ENCODE measurements at places on chromosomes 1 and 21.

DNA sequence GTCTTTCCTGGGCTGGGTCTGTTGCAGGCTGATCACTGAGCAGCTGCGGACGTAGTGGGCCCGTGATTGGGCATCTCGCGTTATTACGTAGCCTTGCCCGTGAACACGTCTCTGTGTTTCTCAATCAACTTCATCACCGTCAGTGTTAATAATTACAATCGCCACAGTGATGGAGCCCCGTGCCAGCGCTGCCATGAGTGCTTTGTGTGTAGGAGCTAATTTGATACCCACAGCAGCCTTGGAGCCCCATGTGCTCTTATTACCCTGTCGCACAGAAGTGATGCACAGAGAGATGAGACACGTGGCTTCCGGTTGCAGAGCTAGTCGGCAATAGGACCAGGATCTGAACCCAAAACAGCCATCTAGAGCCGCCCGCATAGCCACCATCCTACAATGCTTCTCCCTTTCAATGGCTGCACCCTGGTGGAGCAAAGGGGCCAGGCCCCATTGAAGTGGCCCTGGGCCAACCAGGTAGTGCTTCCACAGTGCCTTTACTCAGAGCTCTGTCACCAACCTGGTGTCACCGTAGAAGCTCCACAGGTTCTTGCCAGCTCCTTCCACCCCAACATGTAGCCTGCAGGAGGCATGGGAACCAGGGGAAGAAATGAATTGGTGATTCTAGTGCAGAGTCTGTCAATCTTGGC is 398.5 kb upstream of the VAMP3 start:
- no peak for DNase-seq

DNA sequence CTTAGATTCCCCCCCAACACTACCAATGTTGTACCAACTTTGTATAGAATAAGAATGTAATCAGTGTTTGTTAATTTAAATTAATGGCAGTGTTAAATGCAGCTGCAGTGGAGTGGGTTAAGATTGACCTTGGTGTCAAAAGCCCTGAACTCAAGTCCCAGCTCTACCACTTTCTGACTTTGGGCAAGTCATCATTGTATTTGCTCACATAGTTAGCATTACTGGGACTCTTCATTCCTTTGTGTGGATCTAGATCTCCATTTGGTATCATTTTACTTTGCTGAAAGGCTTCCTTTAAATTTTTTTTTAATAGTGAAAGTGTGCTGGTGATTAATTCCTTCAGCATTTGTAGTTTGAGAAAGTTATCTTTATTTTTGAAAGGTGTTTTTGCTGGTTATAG is 22.2 kb upstream of the PHGDH start:
- DNase-seq = no peak

GRCh38 chr1:233233508-233234040 is 62.0 kb downstream of the PCNX2 start:
- DNase-seq = no peak

GRCh38 chr1:27528818-27529703 is 39.1 kb upstream of the WASF2 start:
- DNase-seq = no peak

DNA sequence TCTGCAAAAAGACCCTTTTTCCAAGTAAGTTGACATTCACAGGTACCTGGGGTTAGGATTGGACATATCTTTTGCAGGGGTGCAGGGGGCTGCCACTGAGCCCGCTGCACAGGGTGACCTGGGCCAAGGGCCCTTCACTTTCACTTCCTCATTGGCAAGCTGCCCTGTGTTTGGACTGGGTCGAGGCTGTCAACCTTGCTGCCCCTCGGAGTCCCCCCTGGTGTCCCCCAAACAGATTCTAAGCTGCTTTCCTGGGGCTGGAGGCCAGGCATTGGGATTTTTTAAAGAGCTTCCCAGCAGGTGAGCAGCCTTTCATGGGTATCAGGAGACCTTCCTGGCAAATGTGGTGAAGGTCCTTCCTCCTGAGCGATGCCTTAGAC is 7.9 kb upstream of the UMODL1 start:
- no peak for DNase-seq

DNA sequence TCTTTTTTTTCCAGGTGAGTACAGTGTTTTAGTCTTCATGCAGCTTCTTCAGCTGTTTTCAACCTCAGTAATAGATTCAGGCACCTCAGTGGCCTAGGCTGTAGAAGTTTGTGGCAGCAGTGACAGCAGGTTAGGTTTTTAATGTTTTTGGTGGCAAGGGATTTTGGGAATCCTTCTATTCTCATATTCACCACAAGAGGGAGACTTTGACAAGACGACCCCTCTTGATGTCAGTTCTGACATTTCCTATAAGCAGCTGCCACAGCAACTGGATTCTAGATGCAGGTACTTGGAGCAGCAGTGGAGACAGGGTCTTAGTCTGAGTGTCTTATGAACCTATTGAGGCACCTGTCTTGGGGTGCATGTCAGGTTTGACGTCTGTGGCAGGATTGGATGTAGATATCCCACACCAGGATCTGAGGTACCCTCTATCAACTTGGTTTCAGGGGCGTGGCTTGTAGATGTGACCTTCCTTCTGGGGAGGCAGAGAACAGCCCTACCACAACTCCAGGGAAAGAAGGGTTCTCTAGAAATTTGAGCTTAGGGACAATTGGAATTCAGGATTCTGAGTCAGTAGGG is 1104.2 kb upstream of the TMPRSS15 start:
- no peak for DNase-seq

DNA sequence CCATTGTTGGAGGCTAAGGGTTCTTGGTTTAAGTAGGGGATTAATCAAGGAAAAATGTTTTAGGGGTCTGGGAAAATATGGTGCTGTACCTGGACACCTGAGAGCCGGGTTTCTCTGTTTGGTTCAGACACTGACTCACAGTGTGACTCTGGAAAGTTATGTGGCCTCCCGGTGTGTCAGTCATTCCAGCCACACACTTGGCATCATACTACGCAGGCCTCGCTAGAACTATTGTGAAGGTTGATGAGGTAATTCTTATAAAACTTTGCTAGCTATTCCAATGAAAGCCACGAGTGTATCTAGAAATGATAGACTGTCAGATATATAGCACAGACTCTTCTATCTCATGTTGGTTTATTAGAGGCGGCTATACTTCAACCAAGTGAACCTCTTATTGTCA is 4.8 kb upstream of the CAMSAP2 start:
- no peak for DNase-seq

DNA sequence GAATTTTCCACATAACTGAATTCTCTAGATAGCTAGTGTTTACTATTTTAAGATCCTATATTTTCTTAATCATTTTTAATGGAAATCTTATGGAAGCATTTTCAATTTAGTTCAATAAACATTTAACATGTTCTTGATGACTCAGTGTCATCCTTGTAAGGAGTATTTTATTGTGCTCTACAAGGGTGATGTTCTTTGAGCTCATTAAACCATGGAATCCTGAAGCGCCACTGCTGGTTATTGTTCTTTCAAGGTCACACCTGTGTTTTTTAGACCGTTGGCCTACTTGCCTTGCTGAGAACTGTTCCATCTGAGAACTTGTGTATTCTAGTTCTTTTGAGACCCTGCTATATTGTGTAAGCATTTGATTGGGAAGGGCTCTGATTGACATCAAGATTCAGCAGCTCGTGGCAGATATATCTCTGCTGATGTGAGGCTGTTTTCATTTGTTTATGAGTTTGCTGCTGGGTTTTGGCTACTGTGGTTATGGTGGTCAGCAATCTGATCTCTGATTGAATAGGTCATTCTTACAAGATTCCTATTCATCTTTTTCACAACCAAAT is 132.0 kb downstream of the GIPC2 start:
- DNase-seq = no peak

DNA sequence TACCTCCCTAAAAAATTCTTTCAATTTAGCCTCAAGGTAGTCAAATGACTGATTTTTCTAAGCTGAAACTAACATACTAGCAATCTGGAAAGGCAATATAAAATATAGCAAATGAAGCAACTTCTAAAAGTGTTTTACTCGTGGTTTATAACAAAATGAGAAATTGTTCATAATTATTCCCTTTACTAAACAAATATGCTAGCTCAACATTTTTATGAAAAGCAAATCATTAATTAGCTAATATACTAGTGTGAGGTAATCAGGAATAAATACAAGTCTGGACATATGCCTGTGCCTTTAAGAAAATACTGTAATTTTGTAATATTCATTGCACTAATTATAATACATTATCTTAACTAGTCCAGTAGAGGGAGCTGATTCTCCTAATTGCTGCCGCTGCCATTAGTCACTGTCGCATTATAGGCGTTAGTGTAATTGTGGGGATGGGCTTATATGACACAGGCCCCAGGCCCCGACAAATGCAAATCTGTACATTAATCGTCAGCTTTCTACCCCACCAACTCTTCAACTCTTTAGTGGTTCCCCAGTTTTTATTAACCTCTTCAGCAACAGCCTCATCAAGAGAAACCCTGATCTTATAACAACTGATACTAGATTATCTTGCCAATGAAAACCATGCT is 160.9 kb downstream of the GABPA start:
- DNase-seq = no peak

- DNase-seq = no peak
Measured at GRCh38 chr1:185480545-185480944, 163.5 kb upstream of the IVNS1ABP start.

- no peak for DNase-seq
Measured at GRCh38 chr1:4178501-4179113, 278.5 kb upstream of the C1orf174 start.

GRCh38 chr1:212166644-212167043 is 118.6 kb upstream of the PPP2R5A start:
- DNase-seq = no peak

DNA sequence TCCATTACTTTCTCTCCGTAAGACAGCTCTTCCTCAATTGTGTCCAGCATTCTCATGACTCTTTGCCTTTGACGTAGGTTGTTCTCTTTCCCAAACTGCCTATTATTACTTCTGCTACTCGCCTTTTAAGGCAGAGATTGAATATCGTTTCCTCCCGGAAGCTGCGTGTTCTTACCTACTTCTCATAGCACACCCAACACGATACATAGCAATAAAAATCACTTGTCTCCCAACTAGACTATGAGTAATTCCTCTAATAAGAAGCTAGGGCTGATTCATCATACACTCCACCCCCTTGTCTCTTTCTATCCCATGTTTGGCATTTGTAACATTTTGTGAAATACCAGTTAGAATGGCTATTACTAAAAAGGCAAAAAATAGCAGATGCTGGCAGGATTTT is 55.8 kb upstream of the SGIP1 start:
- DNase-seq = no peak

DNA sequence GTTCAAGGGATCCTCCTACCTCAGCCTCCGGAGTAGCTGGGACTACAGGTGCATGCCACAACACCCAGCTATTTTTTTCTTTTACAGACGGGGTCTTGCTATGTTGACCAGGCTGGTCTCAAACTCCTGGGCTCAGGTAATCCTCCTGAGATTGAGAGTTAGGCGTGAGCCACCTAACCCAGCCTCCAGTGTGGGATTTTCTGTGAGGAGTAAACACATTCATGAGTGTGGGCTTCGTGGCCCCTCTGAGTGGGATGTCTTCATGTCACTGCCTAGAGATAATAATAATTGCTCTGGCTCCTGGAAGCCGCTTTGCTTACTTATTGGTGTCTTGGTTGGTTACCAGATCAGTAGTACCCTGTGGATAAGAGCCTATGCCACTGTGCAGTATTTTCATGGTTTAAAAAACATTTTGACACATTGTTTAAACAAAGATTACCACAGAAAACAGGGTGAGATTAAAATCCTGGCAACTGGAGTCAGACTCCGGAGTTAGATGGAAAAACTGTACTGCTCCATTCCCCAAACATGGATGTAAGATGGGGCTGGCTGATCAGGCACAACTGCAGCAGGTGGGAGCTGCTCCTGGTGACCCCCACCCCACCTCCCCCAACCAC is 159.1 kb upstream of the RAB4A start:
- no peak for DNase-seq

- DNase-seq = no peak
Measured at GRCh38 chr1:238492271-238492670, 601.5 kb upstream of the ZP4 start.

DNA sequence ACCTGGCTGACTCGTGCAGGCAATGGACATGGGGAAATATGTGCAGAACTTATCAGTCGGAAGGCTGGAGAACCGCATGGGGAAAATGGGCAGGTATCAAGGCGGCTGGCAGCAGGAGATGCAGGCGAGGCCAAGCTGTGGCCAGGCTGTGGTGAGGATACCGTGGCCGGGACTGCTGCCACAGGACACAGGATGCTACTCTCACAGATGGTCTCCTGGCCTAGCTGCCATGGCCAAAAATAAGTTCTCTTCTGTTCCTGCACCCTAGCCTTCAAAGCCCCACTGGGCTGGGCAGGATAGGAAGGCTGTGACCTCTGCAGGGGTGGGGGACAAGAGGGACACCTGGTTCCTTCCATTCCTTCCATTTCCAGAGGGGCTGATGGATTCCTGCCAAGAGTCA is 26.4 kb downstream of the TEX35 start:
- DNase-seq = no peak

DNA sequence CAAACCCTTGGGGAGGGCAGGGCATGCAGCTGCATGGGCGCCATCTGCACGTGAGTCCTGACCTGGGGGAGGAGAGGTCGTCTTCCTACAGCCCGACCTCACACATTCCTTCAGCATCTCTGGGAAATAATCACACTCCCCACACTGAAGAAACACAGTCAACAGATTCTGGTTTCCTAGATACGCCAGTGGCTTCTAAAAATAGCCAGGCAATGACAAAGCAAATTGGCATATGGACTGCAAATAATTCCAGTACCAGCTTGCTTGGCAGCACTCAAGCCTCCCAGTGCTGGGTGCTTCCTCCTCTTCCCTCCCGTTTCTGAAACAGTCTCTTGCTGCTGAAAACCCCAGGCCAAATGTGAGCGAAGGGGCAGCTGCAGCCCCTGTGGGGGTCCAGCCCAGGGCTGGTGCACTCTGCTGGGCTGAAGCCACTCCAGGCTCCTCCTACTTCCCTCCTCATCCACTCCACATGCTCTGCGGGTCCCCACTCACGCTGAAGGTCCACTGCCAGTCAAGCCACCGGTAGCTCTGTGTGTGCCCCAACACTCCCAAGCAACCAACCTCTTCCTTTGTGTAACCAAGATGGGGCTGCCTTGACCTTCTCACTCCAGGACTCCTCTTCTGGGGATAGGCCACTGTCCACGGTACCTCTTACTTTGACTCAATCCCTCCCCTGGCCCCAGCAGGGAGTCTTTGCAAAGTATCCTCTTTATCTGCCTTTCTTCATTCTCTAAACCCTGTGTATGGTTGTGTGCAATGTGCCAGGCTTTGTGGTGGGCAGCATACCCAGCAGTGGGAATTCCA is 69.0 kb downstream of the KCND3 start:
- DNase-seq = no peak

DNA sequence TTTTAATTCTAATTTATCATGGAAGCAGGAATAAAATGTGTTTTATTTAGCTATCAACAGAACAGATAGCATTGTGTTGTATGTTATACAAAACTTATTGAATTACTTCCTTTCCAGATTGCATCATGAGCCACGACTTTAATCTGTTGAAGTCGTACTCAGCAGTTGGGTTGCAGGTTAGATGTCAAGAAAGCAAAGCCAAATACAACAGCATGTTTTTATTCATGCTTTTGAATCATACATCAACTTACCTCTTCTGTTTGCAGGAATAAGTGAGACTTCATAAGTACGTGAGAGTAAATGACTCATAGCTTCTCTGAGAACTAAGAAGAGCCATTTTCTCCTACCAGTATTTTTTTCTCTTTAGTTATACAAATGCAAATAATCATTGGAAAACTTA is 110.8 kb upstream of the ADGRL4 start:
- no peak for DNase-seq

- DNase-seq = no peak
Measured at GRCh38 chr1:206588492-206588891, 23.8 kb downstream of the EIF2D start.
